ENCODE measurements at places on chromosomes 5 and 9. TPM values are rescaled to one million over a fixed set of nuclear protein-coding genes. Genes with fewer than 3 reads are reported as not detected.

Gene SYK
- 91.8 TPM for total RNA-seq

Gene BARHL1
- not detected for total RNA-seq

Gene RNF183
- not detected for total RNA-seq

Gene ZBTB26
- total RNA-seq, result 5.4 TPM

Gene RABEPK
- total RNA-seq, result 13.9 TPM

Gene ANKRD34B
- 0.15 TPM for total RNA-seq

Gene DOCK2
- total RNA-seq, result 30.3 TPM

Gene MARVELD2
- total RNA-seq, result 38.3 TPM

Gene LHX6
- 4.8 TPM for total RNA-seq

Gene KCNV2
- not detected for total RNA-seq

Gene FAM153A
- total RNA-seq, result 1.1 TPM

Gene SKP2
- total RNA-seq, result 18.4 TPM

Gene SIL1
- total RNA-seq, result 71.7 TPM

Gene IL13
- not detected for total RNA-seq

Gene RUSC2
- 32.2 TPM for total RNA-seq

Gene CCNO
- 0.23 TPM for total RNA-seq

Gene F2RL1
- 12.0 TPM for total RNA-seq

Gene SPINK1
- total RNA-seq, result 12.7 TPM

Gene PRSS3
- not detected for total RNA-seq

Gene SOWAHA
- not detected for total RNA-seq

Gene ADRA1B
- total RNA-seq, result 1.5 TPM

Gene SPINK5
- 6.6 TPM for total RNA-seq

Gene C5orf52
- not detected for total RNA-seq

Gene FBP2
- not detected for total RNA-seq

Gene CCDC171
- 2.0 TPM for total RNA-seq

Gene LRRC19
- total RNA-seq, result not detected

Gene FAXDC2
- 41.9 TPM for total RNA-seq

Gene SV2C
- 0.37 TPM for total RNA-seq

Gene GABRA1
- total RNA-seq, result not detected

Gene PCDHGB6
- total RNA-seq, result 5.9 TPM

Gene PRELID2
- total RNA-seq, result 5.9 TPM

Gene FBXO10
- total RNA-seq, result 8.2 TPM

Gene PCDH12
- 15.6 TPM for total RNA-seq

Gene FSTL4
- 2.9 TPM for total RNA-seq

Gene PTGDS
- total RNA-seq, result 137 TPM

Gene LOX
- 59.1 TPM for total RNA-seq

Gene MYMK
- total RNA-seq, result not detected

Gene STK10
- 83.2 TPM for total RNA-seq

Gene ORM2
- total RNA-seq, result 3.4 TPM

Gene ARID3C
- not detected for total RNA-seq

Gene ADAMTS2
- 51.6 TPM for total RNA-seq

Gene ERAP2
- 34.5 TPM for total RNA-seq

Gene RORB
- 5.2 TPM for total RNA-seq
